ENCODE measurements at places on chromosomes 5 and 9.

- DNase-seq: no peak
Measured at GRCh38 chr5:438481-438981, 4.4 kb upstream of the EXOC3 start.

- DNase-seq: no peak
Measured at GRCh38 chr5:14598225-14598624, 16.6 kb downstream of the OTULINL start.

GRCh38 chr5:105088102-105088501 lies 1525.5 kb upstream of the NUDT12 start:
- DNase-seq: no peak

DNA sequence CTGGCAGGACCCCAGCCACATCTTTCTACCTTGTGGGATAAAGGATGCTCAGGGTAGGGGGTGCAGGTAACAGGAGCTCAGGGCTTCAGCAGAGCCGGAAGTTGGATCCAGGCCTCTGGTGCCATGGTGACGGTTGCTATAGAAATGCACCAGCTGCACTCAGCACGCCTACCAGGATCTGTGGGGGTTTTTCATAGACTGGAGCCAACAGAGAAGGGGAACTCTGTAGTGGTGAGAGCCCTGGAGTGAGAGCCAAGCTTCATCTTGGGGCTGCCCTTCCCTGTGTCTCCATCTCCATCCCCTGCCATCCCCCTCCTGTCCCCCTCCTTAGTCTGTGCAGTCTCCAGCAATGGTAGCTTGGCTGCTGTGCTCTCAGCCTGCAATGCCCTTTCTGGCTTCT lies 27.5 kb upstream of the BOD1 start:
- no peak for DNase-seq

- no peak for DNase-seq
Measured at GRCh38 chr9:116238225-116238624, 84.6 kb downstream of the PAPPA start.

Data from stimulated activated CD8-positive, alpha-beta memory T cell treated with anti-CD3 and anti-CD28 coated beads, Interleukin-4, amount 100 ng/mL, for 1 hour (primary cell).